ENCODE measurements at places on chromosomes 7 and 10. TPM values are rescaled to one million over a fixed set of nuclear protein-coding genes. Genes with fewer than 3 reads are reported as not detected.
A peak's percentile ranks its signal among the peaks of the same experiment; 100 is the strongest.

GRCh38 chr10:47254611-47255010 lies 45.4 kb upstream of the GDF10 start:
- no peak for DNase-seq

DNA sequence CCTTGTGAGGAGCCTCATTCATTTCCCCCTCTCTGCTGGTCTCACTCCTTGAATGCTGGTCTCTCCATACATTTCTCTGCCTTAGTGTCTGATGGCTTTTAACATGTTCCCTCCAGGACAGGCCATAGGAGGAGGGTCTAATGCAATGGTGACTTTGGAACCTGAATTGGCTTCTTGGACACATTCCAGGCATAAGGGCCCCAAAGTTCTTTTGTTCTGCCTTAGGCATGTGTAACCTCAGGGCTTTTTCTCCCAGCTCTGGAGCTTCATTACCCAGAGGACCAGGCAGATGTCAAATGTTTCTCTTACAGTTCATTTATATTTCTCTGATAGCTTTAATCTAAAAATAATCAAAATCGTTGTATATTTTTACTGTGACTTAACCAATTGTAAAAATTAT lies 162.6 kb downstream of the SDK1 start:
- no peak for DNase-seq

DNA sequence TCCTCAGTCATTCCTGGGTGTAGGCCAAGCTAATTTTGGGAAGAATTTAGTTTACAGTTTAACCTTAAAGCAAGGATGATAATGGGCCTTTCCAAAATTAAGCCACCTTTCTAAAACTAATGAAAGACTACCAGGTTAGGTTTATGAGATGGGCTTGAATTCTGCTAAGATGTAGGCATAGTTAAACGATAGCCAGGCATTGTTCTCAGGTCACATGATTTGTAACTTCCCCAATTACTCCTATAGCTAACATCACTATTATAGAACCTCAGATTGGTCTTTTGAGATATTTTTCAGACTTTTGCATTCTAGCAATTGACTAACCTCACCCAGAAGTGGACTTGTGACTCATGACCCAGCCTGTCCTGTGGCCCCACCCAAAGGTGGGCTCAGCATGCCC lies 7.0 kb upstream of the NUB1 start:
- no peak for DNase-seq

DNA sequence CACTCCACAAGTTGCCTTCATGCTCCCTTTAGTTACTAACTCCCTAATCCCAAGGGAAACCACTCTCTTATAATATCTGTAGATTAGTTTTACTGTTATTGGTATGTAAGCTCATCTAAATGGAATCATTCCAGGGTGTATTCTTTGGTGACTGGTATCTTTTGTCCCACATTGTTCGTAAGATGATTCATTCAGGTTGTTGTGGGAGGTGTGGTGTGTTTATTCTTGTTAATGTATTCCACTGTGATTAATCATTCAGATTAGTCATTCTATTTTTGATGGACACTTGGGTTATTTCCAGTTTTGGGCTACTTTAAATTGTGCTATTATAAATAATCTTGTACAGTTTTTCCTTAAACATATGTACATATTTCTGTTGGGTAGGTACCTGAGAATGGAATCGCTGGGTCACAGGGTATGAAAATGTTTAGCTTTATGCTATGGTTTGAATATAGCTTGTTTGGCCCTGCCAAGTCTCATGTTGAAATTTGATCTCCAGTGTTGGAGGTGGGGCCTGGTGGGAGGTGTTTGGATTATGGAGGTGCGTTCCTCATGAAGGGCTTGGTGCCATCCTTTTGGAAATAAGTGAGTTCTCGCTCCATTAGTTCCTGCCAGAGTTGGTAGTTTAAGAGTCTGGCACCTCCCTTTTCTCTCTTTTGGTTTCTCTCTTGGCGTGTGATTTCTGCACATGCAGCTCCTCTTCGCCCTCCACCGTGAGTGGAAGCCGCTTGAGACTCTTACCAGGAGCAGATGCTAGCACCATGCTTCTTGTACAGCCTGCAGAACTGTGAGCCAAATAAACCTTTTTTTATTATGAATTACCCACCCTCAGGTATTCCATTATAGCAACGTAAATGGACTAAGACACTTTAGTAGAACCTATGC lies 13.8 kb downstream of the BTRC start:
- DNase-seq, result no peak

GRCh38 chr10:5573319-5573950 lies 48.7 kb downstream of the CALML3 start:
- no peak for DNase-seq

GRCh38 chr10:102211615-102212299 lies 14.3 kb upstream of the ELOVL3 start:
- no peak for DNase-seq

- DNase-seq, result no peak
Measured at GRCh38 chr7:90412458-90413184, 9.4 kb downstream of the CLDN12 start.

GRCh38 chr10:74088722-74089121 lies 61.9 kb downstream of the AP3M1 start:
- DNase-seq, result no peak

- DNase-seq, result no peak
Measured at GRCh38 chr10:60417024-60417423, 27.3 kb upstream of the ANK3 start.

GRCh38 chr10:62048919-62049623 lies 147.6 kb downstream of the ARID5B start:
- DNase-seq, result peak; percentile 85

DNA sequence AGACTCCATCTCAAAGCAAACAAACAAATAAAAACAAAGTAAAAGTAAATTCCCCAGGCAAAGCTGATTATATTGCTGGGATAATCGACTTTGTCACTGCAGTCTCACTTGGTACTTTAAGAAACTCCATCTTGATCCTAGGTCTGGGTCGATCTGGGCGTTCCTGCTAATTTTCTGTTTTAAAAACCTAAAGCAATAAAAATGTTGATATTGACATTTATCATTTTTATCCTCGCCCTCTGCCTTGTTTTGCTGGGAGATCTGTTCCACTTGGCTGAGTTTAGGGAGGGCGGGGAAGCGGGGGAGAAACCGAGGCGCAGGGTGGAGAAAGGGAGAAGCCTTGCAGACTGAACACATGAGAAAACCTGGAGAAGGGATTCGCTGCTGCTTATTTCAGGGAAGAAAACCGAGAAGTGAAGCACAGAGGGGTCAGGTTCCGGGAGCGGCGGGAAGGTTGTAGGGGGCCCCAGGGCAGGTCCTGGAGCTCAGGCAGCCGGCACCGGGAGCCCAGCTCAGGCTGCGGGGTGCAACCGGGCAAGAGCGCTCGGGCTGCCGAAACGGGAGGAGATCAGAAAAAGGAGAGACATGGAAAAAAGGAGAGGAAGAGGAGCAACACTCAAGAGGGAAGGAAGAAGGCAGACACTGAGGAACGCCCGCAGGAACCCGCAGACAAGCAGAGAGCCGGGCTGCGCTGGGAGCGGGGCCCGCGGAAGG lies 27.3 kb upstream of the KMT2C start:
- no peak for DNase-seq

DNA sequence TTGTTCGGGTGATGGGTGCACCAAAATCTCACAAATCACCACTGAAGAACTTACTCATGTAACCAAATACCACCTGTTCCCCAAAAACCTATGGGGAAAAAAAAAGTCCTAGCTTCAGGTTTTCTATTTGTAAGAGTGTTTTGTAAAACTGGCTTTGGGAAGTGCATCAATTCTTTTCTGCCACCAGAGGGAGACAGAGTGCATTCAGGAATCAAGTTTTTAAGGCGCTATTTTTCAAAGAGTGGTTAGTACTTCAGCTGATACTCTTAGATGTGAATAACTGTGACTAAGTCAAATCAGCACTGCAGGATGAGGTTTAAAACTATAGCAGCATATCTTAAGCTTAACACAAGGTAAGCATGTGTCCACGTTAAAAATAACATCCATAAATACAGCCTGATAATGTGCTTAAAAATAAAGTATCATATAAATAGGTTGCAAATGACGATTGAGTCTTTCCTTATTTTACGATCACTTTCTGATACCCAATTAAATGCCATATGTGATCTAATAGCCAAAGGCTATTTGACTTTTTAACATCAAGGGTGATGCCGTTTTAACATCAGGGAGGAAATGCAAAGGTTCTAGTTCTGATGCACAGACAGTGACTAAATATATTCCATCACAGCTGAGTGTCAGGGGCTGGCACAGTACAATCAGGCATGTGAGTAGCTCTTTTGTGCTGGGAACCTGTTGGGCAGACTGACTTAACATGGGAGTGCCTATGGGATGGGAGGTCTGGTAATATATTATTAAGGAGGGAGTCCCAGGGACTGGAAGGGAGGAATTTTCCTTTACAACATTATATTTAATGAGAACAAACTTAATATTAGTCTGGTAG lies 10.6 kb upstream of the LYZL2 start:
- DNase-seq, result no peak

DNA sequence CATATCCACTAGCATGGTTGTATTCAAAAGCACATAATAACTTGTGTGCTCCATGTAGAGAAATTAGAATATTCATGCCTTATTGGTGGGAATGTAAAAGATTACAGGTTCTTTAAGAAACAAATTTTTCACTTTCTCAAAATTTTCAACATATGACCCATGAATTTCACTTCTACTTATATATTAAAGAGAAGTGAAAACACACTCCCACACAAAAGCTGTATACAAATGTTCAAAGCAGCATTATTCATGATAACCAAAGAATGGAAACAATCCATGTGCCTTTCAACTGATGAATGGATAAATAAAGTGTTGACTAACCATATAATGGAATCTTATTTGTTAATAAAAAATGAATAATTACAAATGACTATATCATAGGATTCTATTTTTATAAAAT lies 694.5 kb upstream of the PCDH15 start:
- DNase-seq, result no peak

DNA sequence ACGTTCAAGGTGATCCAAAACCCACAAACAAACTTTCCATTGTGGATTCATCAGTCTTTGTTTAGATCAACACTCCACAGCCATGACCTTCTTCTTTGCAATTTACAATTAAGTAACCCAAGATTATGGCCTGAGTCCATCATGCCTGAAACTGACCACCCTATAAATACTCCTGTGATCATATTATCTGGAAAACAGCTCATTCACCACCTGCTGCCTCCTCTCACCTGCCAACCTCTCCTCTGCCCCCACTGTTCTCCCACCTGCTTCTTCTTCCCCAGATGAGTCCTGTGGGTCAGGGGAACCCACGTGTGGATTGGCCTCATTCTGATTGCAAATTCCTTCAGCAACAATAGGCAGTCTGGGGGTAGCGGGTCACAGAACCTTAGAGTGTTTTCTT lies 81.4 kb downstream of the ABLIM1 start:
- DNase-seq, result no peak

The FGL2 gene
- 11.9 TPM for total RNA-seq

The LRRC18 gene
- total RNA-seq, result not detected

The ZNF248 gene
- 12.9 TPM for total RNA-seq

The ARHGEF5 gene
- total RNA-seq, result 1.7 TPM

The BHLHA15 gene
- not detected for total RNA-seq

All from left ventricle myocardium superior (tissue), 1 donor.